ENCODE measurements at places on chromosomes 2 and 18. TPM values are rescaled to one million over a fixed set of nuclear protein-coding genes. Genes with fewer than 3 reads are reported as not detected.

DNA sequence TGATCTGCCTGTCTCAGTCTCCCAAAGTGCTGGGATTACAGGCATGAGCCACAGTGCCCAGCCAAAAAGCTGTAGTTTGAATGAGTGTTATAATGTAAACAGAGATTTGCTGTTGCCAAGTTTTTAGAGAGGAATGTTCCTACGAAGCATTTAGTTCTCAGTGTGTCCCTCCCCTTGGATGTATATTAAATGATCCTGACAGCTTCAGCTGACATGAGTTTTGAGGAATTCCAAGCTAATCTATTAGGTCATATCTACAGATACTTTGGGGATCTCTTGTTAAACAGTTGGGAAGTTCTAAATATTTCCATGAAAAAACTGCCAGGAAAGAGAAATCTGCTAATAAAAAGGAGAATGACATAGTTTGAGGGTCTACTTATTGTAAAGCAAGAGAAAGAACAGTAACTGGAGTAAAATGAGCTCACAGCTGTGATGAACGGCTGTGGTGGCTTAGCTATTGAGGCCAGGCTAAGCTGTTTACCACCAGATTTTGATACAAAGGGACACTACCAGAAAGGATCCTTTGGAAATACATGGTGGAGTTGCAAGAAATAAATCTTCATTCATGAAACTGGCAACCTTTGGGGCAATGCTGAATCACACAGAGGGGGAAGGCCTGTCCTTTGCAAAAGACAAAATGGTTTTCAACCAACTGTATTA lies 2.6 kb upstream of the STON1 start:
- peak; percentile 51 for DNase-seq
- H3K4me1 ChIP-seq, result peaks cover 36% of the 10 kb centered on the region
- H3K36me3 ChIP-seq, result no peaks in the 10 kb centered on the region
- H3K4me3 ChIP-seq, result no peak overlapping the region

- no peak for DNase-seq
- H3K36me3 ChIP-seq, result no peaks in the 10 kb centered on the region
- no peak overlapping the region for H3K4me3 ChIP-seq
- H3K27me3 ChIP-seq, result no peaks in the 10 kb centered on the region
Observed at GRCh38 chr18:56358608-56359280, 279.6 kb downstream of the TXNL1 start.

The RTP5 gene
- total RNA-seq, result not detected

The DTYMK gene
- 59.9 TPM for total RNA-seq

DNA sequence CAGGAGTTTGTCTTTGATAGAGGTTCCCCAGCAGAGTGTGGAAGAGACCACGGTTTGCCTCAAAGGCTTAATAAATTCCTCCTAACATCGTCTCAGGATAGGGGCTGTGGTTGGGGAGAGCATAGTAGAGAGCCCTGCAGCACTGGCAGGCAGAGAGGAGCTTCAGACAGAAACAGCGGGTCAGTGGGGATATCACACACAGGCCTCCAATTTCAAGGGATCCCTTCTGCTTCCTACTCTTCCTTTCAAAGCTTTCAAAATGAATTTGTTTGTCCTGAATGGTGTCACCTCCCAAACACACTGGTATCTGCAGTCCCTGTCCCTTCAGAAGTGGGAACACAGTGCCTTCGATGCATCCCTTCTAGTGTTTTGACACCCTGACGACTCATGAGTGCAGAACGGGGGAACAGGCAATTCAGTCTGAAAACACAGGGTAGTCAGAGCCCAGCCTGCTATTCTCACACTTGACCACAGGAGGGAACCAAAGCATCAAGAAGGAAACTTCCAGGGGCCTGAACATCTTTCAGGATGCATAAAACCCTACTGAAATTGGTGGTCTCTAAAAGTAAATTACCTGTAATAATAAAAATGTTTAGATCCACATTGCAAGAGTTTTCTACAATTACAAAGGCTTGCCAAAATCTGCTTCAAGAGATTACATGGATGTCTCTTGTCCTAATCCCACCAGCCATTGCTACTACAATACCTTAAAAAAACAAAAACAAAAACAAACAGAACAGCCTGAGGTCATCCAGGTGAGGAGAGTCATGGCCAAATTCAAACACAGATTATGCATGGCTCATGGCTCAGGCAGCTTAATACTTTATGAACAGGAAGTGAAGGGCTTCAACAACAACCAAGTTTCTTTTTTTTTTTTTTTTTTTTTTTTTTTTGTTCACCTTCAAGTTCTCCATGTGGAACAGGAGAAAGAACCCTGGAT lies 49.8 kb downstream of the SLC14A2 start:
- H3K4me3 ChIP-seq, result no peak overlapping the region
- no peaks in the 10 kb centered on the region for H3K36me3 ChIP-seq
- H3K4me1 ChIP-seq, result no peaks in the 10 kb centered on the region
- no peaks in the 10 kb centered on the region for H3K27me3 ChIP-seq
- no peak overlapping the region for H3K27ac ChIP-seq

DNA sequence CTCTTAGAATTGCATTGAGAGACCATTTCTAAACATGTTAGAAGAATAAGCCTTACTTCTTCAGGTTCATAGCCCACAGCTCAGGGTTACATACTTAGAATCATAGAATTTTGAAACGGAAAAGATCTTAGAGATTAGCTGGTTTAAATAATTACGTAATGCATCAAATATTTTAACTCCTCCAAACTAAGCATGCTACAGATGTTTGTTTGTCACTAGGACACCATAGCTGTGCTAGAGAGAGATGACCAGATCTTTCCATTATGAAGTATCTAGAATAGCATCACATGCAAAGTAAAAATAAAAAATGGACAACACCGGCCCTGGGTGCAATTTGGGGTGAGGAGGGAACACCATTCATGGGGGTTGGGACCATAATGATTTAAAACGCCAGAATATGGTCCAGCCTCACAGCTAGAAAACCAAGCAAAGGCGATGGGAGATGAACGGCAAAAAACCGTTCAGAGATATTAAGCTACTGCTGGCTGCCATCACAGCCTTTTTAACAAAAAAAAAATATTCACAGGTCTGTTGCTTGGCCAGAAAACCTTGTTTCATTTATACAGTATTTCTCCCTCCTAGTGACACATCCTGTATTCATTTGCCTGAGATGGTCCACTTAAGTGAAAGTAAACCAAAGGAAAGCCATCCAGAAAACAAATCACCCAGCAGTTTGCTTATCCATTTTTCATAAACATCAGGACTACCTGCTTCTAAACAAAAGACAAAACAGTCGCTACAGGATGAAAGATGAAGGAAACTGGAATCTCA lies 94.2 kb downstream of the EPHA4 start:
- DNase-seq, result no peak
- H3K36me3 ChIP-seq, result peaks cover 6% of the 10 kb centered on the region
- H3K4me1 ChIP-seq, result peaks cover 52% of the 10 kb centered on the region
- peak overlapping the region; percentile 52 for H3K27ac ChIP-seq
- H3K27me3 ChIP-seq, result no peaks in the 10 kb centered on the region

DNA sequence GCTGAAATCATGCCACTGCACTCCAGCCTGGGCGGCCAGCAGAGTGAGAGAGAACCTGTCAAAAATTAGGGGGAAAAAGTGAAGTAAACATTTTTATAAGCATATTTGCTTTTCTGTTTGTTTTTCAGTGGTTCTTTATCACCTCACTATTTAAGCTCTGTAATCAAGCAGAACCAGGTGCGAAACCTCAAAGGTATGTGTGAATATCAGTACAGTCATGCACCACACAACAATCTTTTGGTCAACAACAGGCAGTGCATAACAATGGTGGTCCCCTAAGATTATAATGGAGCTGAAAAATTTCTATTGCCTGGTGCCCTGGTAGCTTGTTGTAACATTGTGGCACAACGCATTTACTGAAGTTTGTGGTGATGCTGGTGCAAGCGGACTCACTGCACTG lies 167.4 kb upstream of the STON1 start:
- no peaks in the 10 kb centered on the region for H3K27me3 ChIP-seq
- H3K4me1 ChIP-seq, result no peaks in the 10 kb centered on the region

The KIAA2012 gene
- total RNA-seq, result not detected

The UGT1A3 gene
- not detected for total RNA-seq
